ENCODE measurements at places on chromosomes 2 and 18.
A peak's percentile ranks its signal among the peaks of the same experiment; 100 is the strongest.

- no peak for DNase-seq
Measured at GRCh38 chr2:100691846-100692245, 128.1 kb upstream of the NPAS2 start.

GRCh38 chr2:117691595-117691994 is 122.9 kb upstream of the DDX18 start:
- DNase-seq: no peak

DNA sequence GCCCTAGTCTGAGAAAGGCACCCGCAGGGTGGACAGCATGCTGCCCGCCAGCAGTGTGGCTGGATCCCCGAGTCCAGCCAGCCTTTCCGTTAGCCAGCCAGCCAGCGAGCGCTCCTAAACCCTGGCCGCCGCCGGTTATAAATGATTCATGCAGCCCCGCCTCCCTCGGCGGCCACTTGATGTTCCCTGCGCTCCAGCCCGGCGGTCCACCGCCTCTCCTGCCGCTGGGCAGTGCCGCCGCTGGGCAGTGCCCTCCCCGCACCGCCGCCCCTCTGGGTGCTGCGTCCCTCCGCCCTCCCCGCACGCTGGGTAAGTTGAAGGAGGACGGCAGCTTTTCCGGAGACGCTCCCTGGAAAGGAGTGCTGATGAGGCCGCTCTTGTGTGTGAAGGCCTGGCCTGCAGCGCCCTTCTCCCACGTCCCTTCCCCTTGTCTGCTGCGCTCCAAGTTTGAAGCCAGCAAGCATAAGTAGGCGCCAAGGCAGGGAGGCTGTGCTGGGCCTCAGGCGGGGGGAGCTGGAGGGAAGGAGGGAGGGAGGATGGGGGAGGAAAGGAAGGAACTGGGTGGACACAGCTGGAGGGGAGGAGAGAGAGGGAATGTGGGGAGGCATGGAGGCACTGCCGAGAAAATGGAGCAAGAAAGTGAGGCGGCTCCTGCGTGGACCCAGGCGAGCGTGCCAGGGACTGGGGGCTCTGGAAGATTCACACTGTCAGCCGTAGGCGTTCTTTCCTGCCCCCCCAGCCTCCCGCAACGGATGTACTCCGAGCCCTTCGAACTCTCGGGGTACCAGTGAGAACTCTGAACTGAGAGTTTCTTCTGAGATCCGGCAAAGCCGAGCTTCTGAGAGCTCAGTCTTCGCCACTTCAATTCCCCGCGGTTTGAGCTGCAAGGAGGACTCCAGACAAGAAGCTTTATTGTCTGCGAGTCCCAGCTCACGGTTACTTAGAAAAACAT is 131.9 kb downstream of the GLI2 start:
- no peak for DNase-seq

- DNase-seq: peak; percentile 54
Measured at GRCh38 chr2:98479959-98480524, 35.4 kb downstream of the INPP4A start.

DNA sequence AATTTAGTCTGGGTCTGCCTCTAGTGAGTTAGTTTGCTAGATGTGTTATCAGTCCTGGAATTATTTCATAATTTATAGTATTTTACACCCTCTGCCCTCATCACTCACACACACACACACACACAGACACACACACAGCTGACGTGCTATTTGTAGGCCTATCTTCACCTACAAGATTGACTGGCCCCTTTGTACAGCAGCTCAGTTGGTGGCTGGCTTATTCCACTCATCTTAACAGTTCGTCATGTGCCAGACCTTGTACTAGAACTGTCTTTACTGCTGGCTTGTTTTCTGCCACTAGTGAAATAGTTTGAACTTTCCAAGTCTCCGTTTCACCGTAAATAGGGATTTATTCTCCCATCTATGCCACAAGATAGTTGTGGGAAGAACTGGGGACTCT is 21.3 kb downstream of the CENPO start:
- no peak for DNase-seq

DNA sequence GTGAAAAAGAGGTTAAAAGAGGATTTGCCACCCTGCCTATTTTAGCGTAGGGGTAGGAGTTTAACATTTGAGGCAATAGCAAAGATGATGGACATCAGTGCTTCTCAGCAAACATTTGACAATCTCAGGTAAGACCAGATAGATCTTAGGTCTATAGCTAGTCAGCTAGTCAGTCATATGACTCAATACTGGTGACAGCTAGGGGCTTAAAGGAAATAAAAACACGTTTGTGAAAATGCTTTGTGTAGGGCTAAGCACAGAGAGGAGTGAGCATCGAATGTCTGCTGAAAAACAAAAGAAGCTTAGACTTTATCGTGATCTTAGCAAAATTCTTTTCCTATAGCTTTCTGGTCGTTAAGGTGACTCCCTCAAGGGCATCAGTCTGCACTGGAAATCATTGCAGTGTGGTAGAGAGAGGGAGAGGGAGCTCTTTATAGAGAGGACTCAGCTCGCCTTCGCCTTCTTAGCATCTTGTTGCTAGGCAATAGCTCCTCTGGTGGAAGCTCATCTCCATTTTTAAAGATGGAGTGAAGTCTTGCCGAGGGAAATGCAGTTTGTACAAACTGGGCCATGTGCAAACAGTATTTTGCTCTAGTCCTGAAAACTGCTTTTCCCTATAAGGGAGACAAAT is 62.8 kb upstream of the SLC38A11 start:
- no peak for DNase-seq
